Suppressor macrophage treated with lipopolysaccharide for 1 hour (primary cell): ENCODE measurements at places on chromosomes 16 and 17.

GRCh38 chr17:63986821-63987220 lies 11.3 kb upstream of the PRR29 start:
- DNase-seq, result no peak

- peak; percentile 60 for DNase-seq
Observed at GRCh38 chr17:50903604-50904517, 37.7 kb upstream of the TOB1 start.

GRCh38 chr17:4522661-4523060 lies 24.0 kb downstream of the SPNS2 start:
- DNase-seq, result no peak

GRCh38 chr16:1792836-1793577 lies 498 bp downstream of the IGFALS start:
- no peak for DNase-seq

GRCh38 chr17:67221062-67221998 lies 23.7 kb downstream of the HELZ start:
- DNase-seq, result peak; percentile 55

- DNase-seq, result no peak
Observed at GRCh38 chr16:67888331-67888730, 3.6 kb downstream of the NRN1L start.

DNA sequence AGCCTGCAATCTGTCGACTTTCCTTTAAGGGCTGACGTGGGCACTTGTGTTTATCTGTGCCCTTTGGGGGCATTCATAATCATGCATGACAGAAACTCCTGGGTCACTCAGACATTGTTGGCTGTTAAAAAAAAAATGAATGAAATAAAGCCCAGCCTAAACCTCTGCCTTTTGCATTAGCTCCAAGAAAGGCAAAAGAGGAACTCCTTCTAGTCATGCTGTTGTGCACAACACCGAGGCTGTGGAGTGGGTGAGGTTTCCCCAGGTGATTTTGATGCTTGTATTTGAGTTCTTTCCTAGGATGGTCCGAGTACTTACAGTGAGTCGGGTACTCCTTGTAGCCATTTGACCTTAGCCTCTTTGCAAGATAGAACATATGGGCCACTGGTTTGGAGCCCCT lies 49.6 kb upstream of the IRX6 start:
- no peak for DNase-seq

GRCh38 chr16:84175350-84176081 lies 11.3 kb downstream of the TAF1C start:
- DNase-seq, result peak; percentile 99

- DNase-seq, result peak; percentile 82
Observed at GRCh38 chr17:82051776-82052637, at the start of the genes GPS1 and RFNG. Gene GPS1, plus strand, starts transcription at chr17:82051898. Its CDS starts 34 bp downstream, at chr17:82051932. Gene RFNG, minus strand, starts transcription at chr17:82051811. Its CDS starts 45 bp downstream, at chr17:82051766.

DNA sequence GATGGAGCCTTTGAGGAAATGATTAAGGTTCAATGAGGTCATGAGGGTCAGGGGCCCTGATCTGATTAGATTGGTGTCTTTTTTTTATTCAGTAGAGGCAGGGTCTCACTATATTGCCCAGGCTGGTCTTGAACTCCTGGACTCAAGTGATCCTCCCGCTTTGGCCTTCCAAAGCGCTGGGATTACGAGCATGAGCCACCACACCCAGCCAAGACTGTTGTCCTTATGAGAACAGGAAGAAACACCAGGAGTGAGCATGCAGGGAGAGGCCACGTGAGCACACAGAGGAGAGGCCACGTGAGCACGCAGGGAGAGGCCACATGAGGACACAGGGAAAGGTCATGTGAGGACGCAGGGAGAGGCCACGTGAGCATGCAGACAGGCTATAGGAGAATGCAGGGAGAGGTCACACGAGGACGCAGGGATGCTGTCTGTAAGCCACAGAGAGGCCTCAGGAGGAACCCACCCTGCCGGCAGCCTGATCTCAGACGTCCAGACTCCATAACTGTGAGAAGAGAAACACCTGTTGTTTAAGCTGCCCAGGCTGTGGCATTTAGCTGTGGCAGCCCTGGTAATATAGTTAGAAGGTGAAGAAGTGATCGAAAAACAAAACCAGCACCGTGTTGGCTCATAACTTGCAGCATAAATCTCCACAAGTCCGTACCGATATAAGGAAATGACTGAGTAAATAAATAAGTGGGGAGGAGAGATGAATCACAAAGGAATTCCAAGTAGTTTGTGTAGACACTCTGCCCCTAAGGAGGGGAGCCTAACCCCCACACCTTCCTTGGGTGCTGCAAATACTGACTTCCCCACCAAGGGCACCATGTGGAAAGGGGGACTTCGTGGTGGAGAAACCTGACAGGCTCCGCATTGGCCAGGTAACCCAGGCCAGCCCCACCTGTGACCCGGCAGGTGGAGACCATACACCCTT lies 14.6 kb upstream of the CSNK1D start:
- peak; percentile 41 for DNase-seq

DNA sequence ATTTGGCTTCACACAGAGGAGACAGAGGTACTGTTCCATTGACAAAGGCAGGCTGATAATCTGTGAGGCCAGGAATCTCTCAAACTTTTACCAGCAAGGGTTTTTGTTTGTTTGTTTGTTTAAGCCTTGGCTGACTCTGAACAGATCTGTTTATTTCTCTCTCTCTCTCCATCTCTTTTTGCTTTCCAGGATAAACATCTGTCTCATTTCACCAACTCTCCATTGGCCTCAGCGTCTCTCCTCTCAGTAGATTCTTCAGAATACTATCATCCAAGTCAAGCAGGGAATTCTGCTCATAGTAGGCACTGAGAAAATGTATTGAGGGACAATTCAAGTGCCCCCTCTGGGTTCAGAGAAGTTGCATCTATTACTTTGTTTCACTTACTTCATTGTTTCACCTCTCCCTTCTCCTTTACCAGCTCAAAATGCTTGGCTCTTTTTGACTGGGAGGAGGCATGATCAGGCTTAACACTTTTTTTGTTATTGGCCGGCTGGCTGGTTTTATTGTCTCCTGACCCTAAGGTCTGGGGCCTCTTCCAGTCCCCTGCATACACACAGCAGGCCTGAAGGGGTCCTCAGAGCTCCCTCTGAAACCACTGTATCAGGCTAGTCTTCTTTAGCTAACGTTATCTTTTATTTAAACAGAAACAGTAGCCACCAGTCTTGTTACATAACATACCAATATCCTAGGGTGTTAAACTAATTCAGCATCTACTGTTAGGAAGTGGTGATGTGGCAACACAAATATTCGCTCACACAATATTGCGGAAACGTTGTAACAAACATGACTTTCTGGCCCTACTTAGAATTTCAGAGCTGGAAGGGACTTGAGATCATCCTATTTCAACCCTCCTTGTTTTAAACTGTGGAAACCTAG lies 2.0 kb upstream of the YPEL2 start:
- DNase-seq, result peak; percentile 75

DNA sequence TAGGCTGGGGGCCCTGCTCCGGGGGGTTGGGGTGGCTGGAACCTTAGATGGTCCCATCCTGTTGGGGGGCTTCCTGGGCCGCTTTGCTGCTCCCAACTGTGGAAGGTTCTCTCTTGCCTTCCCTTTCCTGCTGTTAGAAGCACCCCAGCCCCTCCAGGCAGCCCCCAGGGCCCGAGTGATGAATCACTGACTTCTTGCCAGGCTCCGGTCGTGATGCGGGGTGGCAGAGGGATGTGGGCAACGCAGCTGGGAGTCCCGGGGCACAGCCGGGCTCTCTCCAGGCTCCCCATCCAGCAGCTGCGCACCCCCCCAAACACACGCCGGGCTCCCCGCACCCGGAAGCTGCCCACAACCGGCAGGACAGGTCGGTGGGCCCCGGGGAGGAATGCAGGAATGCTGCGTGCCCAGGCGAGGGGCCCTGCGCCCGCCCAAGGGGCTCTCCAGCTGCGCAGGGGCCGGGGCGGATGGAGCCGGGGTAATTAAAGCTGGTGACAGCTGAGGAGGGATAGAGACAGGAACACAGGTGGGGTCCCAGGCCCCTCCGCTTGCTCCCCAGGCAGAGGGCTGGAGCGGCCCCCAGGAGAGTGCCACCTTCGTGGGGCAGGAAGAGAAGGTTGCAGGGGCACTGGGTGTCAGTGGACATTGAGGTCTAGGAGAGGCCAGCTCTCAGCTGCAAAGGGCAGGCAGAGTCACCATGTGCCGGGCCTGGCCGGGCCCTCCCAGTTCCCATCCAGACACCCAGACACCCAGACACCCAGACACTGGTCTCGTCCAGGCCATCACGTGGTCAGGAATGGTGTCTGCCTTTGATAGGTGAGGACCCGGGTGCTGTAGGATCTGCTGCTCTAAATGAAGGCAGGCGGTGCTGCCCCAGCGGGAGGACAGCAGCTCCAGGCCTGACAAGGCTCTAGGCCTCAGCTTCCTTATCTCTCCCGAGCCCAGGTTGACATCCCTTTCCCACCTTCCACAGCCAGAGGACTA lies 15.0 kb upstream of the SLC38A10 start:
- DNase-seq, result no peak

- no peak for DNase-seq
Observed at GRCh38 chr16:30018731-30019158, 4.3 kb upstream of the C16orf92 start.

GRCh38 chr16:54409982-54410381 lies 123.4 kb upstream of the IRX3 start:
- DNase-seq, result no peak

GRCh38 chr17:17141860-17142552 lies 64.1 kb downstream of the PLD6 start:
- DNase-seq, result peak; percentile 54

- DNase-seq, result peak; percentile 68
Observed at GRCh38 chr17:49703557-49704277, 4.0 kb downstream of the SLC35B1 start.

- DNase-seq, result no peak
Observed at GRCh38 chr16:4743226-4743878, 9.0 kb downstream of the DNAAF8 start.

DNA sequence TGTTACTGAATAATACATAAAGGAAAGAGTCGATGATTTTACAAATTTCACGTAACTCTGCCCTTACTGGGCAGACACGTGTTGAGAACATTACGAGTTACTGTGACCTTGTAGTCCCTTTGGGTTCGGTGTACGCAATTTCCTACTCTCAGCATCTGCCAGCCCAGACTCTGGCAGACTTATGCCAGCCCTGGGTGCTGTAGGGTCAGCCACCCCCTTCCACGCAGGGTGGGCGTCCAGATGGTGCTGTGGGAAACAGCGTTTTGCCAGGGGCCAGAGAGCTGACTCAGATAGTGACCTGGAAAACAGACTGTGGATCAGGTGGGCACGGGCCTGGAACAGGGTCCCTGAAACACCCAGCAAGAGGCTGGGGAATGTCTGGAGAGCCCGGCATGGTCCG lies 148.9 kb downstream of the RPTOR start:
- DNase-seq, result no peak

DNA sequence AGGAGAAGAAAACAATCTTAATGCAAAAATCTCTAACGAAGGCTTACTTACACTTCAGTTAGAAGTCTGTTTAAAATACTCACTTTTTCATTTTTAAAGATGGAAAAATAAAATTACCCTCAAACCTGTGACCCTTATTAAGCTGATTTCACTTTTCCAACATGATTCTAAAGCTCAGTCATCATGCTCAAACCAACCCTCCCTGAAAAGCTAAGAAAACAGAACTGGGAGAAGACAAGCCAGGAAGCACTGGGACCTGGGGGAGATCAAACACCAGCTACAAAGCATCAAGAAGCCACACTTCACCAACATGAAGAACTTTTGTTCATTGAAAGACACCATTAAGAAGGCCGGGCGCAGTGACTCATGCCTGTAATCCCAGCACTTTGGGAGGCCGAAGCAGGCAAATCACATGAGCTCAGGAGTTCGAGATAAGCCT lies 88.8 kb downstream of the LITAF start:
- DNase-seq, result peak; percentile 20

DNA sequence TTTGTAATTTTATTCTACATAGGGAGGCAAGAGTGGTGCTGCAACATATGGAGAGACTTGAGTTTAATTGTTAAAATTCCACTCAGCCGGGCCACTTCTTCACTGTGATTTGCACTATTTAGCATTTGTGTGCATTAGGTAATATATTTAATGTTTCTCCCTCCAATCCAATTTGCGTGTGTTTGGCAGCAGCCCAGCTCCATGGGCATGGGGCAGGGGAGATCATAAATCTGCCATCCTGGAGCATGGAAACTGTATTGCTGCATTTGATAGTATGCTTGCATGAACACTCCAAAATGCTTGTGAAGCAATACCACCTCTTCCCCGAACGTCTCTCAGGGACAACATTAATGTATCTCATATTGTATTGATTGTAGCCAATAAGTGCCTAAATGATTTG lies 339.1 kb upstream of the RBFOX1 start:
- no peak for DNase-seq

DNA sequence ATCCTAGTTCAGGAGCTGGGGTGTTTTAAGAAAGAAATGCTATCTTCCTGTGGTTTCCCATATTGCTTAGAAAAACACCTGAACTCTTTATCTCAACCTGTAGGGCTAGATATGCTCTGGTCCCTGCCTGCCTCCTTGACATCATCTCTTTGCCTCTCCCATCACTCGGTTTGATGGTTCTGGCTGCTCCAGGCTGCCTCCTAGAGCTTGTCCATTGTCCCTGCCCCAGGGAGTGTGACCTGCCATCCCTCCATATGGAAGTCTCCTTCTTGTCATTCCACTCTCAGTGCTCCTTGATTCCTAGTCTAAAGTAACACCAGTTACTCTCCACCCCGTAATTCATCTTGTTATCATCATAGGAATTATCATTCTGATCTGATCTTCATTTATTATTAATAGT lies 369.0 kb upstream of the EEF2KMT start:
- DNase-seq, result no peak

DNA sequence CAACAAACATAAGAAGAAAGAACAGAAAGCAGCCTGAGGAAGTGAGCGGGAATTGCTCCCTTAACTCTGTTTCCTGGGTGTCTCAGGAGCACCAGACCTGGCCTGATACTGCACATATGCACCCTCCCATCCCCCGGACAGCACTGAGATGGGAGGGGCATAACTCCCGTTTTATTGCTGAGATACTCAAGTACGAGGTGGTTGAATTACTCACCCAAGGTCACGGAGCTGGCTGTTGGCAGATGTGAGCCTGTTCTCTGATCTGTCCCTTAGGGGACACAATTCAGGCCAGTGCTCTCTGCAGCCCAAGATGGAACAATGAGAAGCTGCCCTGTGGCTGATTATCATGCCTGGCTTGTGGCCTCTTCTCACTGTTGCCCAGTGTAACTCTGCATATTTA lies 9.1 kb upstream of the MED9 start:
- no peak for DNase-seq

- peak; percentile 4 for DNase-seq
Observed at GRCh38 chr16:78209951-78210661, 110.7 kb downstream of the WWOX start.
